Fibroblast of the aortic adventitia (primary cell): ENCODE measurements at places on chromosomes 7 and 10.

DNA sequence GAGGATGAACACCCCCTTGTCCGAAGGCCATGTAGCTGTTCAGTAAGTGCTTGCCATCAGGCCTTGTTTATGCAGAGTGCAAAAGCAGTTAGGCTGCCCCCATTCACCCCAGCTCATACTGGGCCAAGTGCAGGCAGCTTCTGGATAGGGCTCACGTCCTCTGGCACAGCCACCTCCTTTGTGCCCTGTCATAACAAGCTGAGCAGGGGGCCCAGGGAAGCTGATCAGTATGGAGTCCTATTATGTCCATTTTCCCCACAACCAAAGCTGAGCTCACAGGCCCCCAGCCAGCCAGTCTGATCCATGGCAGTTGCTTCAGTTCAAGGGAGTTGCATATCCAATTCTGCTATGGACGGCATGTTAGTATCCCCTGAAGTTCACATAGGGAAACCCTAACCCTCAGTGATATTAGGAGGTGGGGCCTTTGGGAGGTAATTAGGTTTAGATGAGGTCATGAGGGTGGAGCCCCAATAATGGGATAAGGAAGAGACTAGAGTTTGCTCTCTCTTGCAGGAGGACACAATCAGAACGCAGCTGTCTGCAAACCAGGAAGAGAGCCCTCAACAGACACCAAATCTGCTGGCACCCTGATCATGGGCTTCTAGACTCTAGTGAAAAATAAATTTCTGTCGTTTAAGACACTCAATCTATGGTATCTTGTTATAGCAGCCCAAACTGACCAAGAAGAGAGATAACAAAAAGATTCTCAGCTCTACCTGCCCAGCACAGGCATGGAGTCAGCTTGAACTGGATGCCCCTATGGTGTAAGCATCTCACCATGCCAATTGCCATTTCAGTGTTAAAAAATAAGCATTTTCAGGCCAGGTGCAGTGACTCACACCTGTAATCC, 155.9 kb downstream of the FGFR2 start:
- no peak for DNase-seq

GRCh38 chr7:142009187-142009586, 13.5 kb downstream of the MGAM start:
- DNase-seq: no peak

- no peak for DNase-seq
These were observed 159.2 kb upstream of the PITRM1 start for GRCh38 chr10:3331690-3332230.

GRCh38 chr7:23100697-23101096, 4.9 kb upstream of the KLHL7 start:
- DNase-seq: no peak

DNA sequence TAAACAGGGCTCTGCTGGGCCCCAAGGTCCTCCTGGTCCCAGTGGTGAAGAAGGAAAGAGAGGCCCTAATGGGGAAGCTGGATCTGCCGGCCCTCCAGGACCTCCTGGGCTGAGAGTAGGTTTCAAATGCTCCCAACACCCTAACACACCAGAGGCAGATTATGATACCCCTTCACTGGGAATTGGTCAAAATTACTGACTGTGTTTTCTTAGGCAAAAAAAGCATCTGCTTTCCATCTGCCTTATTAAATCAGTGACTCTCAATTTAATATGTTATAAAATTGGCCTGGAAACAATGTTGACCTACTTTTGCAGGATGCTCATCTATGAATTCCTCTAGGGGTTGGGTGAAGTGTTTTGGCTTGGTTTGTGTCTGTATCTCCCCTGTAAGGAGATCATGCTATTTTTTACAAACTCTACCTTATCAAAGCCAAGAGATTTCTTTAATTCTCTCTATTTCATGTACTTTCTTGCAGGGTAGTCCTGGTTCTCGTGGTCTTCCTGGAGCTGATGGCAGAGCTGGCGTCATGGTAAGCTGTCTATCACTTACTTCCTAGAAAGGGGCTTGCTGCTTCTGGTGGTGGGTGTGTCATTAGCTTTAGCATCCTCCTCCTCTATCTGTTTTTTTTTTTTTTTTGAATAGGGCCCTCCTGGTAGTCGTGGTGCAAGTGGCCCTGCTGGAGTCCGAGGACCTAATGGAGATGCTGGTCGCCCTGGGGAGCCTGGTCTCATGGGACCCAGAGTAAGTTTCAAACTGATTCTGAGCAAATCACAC, 15.9 kb downstream of the COL1A2 start:
- DNase-seq: peak; percentile 71
